H1 (cell line): ENCODE measurements at places on chromosomes 2 and 18. TPM values are rescaled to one million over a fixed set of nuclear protein-coding genes. Genes with fewer than 3 reads are reported as not detected.

Gene LINC00305
- total RNA-seq: not detected in 2 replicates

Gene ACVR1C
- total RNA-seq: 0.40 and 0.52 TPM in 2 replicates

Gene ASXL3
- 1.3 TPM in 2 replicates for total RNA-seq

Gene MEP1B
- not detected in 2 replicates for total RNA-seq

Gene APLF
- 4.4 and 4.9 TPM in 2 replicates for total RNA-seq

Gene ARHGAP28
- 14.4 and 15.4 TPM in 2 replicates for total RNA-seq

Gene C2orf74
- 9.0 and 9.3 TPM in 2 replicates for total RNA-seq

Gene IL18R1
- total RNA-seq: 0.54 TPM in 1 of 2 replicates, not detected in the other

Gene CHRND
- total RNA-seq: not detected in 2 replicates

Gene GALNT3
- total RNA-seq: 22.6 and 23.6 TPM in 2 replicates

Gene HOXD13
- total RNA-seq: not detected in 2 replicates

Gene GPR45
- total RNA-seq: not detected in 2 replicates

Gene EMX1
- total RNA-seq: 4.8 and 4.9 TPM in 2 replicates

Gene VWC2L
- not detected in 2 replicates for total RNA-seq

Gene KANSL1L
- total RNA-seq: 15.2 and 17.2 TPM in 2 replicates
